ENCODE measurements at places on chromosomes 12 and 14.

DNA sequence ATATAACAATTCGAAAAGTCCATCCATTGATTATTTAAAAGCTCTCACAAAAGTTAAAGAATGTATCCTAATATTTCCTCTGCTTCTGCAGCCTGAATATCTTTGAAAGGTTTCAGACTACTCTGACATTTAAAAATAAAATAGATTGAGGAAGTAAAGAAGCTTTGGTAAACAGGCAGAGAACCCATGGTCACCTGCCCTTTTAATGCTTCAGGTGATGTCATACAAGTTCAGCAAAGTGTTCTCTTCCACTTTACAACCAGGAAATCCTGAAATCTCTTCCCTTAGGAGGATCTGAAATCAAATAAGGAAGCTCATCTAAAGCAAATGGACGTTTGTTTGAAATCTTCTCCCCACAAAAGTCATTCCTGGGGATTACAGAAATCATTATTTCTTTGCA is 322.4 kb downstream of the PDZRN4 start:
- no peaks in the 10 kb centered on the region for H3K4me1 ChIP-seq
- no peak overlapping the region for H3K27ac ChIP-seq
- H3K36me3 ChIP-seq = no peaks in the 10 kb centered on the region
- no peak overlapping the region for H3K4me3 ChIP-seq

DNA sequence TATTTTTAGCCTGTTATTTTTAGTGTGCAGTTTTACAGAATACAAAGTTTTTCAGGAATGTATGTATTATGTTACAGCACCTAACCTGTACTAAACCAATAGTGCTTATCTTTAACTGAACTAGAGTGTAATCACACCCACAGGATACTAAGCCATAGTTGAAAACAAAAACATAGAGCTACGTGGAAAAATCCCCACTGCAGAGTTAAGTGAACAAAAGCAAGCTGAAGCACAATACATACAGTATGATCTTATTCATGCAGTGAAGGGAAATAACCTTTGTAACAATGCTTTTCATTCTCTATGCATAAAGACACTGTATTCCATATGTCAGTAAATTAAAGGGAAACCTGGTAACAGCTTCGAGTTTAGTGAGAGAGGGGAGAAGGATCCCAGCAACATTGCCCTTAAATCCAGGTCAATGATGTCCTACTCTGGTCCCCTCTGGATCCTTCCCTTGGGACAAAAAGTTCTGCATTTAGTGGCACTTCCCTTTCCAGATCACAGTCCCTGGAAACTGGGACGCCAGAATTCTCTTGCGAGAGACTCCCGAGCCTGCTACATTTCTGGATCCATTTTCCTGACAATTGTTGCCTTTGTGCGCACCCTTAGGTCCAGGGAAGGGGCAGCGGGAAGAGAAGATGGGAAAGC is 121.3 kb upstream of the CCND2 start:
- no peaks in the 10 kb centered on the region for H3K27me3 ChIP-seq
- H3K4me1 ChIP-seq = peaks cover 20% of the 10 kb centered on the region
- H3K36me3 ChIP-seq = no peaks in the 10 kb centered on the region
- H3K4me3 ChIP-seq = no peak overlapping the region
- DNase-seq = no peak
- peak overlapping the region; percentile 57 for H3K27ac ChIP-seq

DNA sequence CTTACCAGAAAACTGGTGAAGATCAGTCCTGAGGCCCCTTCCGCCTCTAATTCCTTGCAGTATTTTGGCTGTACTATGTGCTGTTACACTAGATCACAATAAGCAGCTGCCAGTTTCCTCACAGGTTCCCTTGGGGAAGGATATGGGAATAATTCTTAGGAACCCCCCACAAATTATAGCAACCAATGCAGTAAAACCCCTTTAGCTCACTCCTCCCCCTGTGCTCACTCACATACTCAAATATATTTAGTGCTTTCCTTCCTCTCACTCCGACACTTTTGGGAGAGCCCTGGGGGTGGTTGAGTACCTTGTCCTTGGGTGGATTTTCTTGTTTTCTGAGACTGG is 162.7 kb downstream of the ETV6 start:
- no peaks in the 10 kb centered on the region for H3K36me3 ChIP-seq
- H3K4me1 ChIP-seq = peaks cover 23% of the 10 kb centered on the region
- peak overlapping the region; percentile 85 for H3K27ac ChIP-seq

DNA sequence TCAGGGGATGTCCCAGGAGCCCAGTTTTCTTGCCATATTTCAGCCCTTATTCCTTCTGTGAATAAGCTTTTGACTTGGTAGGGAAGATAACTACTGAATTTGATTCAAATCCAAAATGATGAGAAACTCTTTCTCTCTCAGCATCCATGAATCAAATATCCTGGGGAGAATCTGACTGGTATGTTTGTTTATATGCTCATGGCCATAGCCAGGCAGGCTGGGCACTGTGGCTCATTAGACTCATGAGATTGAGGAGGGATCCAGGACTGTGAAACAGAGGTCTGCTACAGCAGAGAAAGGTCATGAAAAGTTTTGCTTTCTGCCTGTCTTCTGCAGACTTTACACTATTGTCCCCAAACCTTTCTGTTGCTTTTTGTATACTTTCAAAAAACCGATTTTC is 346.4 kb upstream of the ATP2B1 start:
- H3K4me1 ChIP-seq = no peaks in the 10 kb centered on the region
- H3K27me3 ChIP-seq = no peaks in the 10 kb centered on the region
- H3K4me3 ChIP-seq = no peak overlapping the region
- no peak overlapping the region for H3K27ac ChIP-seq
- no peak for DNase-seq

GRCh38 chr12:11794751-11795150 is 145.3 kb downstream of the ETV6 start:
- H3K4me1 ChIP-seq = peaks cover 12% of the 10 kb centered on the region
- no peaks in the 10 kb centered on the region for H3K27me3 ChIP-seq
- no peak for DNase-seq
- peak overlapping the region; percentile 72 for H3K27ac ChIP-seq
- no peaks in the 10 kb centered on the region for H3K36me3 ChIP-seq

DNA sequence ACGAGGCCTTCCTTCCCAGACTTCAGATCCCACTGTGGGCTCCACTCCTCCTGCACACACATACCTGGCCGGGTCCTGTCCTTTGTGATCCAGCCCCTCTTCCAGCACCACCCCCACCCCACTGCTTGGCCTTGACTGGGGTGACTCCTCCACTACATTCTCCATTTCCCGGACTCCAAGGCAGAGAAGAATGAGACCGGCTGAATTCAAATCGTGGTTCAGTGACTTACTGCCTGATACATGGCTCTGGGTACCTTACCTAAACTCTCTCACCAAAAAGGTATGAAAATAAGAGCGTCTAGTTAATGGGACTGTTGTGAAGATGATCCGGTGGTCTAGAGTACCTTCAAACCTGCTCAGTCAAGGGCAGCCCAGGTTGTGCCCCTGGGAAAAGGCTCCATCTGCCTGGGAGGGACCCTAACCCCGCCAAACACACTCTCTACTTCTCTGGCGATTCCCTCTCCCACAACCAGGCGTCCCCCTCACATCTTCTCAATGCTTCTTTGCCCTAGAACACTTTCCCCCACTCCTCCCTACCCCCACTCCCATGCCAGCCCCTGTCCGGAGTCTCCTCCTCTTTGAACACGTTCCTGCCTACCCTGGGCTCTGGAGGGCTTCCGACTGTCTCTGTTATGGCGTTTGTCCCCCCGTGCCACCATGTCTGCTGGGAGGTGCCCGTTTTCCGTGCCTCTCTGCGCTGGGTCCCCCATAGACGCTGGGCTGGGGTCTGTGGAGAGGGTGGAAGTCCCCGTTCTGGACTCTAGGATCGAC is 1.5 kb upstream of the ZBTB42 start:
- peak overlapping the region; percentile 20 for H3K4me3 ChIP-seq
- peaks cover 18% of the 10 kb centered on the region for H3K4me1 ChIP-seq
- no peaks in the 10 kb centered on the region for H3K27me3 ChIP-seq
- H3K27ac ChIP-seq = peak overlapping the region; percentile 83

GRCh38 chr14:97411938-97412612 is 614.9 kb downstream of the VRK1 start:
- DNase-seq = no peak
- H3K4me1 ChIP-seq = no peaks in the 10 kb centered on the region
- no peak overlapping the region for H3K27ac ChIP-seq
- no peaks in the 10 kb centered on the region for H3K36me3 ChIP-seq

GRCh38 chr12:80622271-80622670 is 85.2 kb upstream of the MYF6 start:
- no peak overlapping the region for H3K27ac ChIP-seq
- no peaks in the 10 kb centered on the region for H3K36me3 ChIP-seq
- DNase-seq = no peak
- H3K4me1 ChIP-seq = no peaks in the 10 kb centered on the region

GRCh38 chr12:57040211-57040610 is 9.7 kb downstream of the MYO1A start:
- H3K27ac ChIP-seq = no peak overlapping the region
- no peaks in the 10 kb centered on the region for H3K36me3 ChIP-seq
- H3K4me3 ChIP-seq = no peak overlapping the region
- DNase-seq = no peak

GRCh38 chr12:39010406-39010805 is 105.0 kb upstream of the CPNE8 start:
- H3K27me3 ChIP-seq = no peaks in the 10 kb centered on the region
- no peaks in the 10 kb centered on the region for H3K36me3 ChIP-seq
- H3K4me3 ChIP-seq = no peak overlapping the region
- no peak for DNase-seq
- no peaks in the 10 kb centered on the region for H3K4me1 ChIP-seq

DNA sequence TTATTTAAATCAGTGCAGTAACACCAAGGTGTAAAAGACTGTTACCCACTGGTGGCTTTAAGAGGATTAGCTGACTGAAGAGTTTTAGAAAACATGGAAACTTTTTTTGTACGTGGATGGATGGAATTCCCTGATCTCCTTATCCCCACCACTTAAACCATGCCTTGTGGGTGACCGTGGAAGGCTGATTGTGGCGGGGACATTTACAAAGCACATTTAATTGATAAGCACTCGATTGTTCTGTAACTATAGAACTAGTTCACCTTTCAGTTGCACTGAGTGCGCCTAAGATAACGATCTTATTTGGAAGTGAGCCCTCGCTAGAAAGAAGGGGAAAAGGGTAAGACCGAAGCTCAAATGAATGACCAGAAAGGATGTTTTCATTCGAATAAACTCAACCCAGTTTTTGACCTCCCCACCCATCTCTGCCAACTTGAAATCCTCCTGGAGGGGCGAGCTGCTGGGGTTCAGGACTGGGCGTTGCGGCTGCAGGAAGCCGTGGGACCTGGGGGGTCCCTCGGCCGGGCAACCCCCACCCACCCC is 688 bp upstream of the RASSF3 start:
- no peaks in the 10 kb centered on the region for H3K4me1 ChIP-seq
- no peaks in the 10 kb centered on the region for H3K36me3 ChIP-seq
- H3K27me3 ChIP-seq = no peaks in the 10 kb centered on the region
- peak overlapping the region; percentile 57 for H3K4me3 ChIP-seq
- DNase-seq = no peak
